ENCODE measurements at places on chromosomes 7 and 10. TPM values are rescaled to one million over a fixed set of nuclear protein-coding genes. Genes with fewer than 3 reads are reported as not detected.

Gene SNCG
- total RNA-seq = 2.4 TPM

- DNase-seq = no peak
- no peaks in the 10 kb centered on the region for H3K4me1 ChIP-seq
- no peaks in the 10 kb centered on the region for H3K27me3 ChIP-seq
- no peak overlapping the region for H3K27ac ChIP-seq
- no peak overlapping the region for H3K4me3 ChIP-seq
These were observed 104.4 kb upstream of the MACROH2A2 start for GRCh38 chr10:69948261-69948660.

Gene TBXAS1
- 0.72 TPM for total RNA-seq

DNA sequence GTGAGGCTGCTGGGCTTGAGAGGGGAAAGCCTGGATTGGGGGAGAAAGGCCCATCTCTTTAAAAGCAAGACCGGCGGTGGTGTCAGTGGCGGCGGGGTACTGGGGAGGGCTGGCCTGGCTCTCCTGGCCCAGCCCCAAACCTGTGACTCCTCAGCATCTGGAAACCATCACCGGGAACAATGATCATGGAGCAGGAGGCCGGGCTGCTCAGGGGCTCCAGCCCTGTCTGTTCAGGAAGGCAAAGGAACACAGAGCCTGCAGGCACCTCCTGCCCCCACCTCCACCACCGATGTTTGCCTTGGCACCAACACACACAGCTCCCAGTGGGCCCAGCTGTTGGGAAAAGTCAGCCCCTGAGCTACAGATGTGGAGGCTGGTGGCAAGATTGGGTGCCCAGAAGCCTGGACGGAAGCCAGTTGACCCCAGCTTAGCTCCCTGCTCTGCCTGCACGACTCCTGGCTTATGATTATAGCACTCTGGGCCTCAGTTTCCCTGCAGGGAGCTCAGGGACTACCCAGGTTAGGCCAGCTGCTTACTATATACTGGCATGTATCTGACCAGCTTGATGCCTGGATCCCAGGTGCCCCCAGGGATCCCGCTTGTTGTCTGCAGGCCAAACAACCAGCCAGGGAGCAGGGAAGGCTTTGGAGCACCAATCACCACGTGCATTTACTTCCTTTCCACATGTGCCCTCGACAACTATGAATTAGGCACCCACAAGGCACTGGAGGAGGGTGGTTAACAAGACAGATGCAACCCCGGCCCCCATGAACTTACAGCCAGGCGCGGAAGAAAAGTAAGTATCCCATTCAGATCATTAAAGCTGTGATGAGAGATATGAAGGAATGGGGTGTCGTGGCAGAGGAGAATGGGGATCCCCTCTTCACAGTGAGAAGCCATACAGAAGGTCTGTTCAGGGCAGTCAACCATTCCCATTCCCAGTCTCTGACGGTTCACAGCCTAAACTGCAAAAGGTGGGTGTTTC, 37.3 kb downstream of the ZCCHC24 start:
- peak; percentile 95 for DNase-seq
- H3K4me3 ChIP-seq = no peak overlapping the region

Gene CYP26C1
- total RNA-seq = under 0.01 TPM

Gene CDK1
- total RNA-seq = 5.8 TPM

DNA sequence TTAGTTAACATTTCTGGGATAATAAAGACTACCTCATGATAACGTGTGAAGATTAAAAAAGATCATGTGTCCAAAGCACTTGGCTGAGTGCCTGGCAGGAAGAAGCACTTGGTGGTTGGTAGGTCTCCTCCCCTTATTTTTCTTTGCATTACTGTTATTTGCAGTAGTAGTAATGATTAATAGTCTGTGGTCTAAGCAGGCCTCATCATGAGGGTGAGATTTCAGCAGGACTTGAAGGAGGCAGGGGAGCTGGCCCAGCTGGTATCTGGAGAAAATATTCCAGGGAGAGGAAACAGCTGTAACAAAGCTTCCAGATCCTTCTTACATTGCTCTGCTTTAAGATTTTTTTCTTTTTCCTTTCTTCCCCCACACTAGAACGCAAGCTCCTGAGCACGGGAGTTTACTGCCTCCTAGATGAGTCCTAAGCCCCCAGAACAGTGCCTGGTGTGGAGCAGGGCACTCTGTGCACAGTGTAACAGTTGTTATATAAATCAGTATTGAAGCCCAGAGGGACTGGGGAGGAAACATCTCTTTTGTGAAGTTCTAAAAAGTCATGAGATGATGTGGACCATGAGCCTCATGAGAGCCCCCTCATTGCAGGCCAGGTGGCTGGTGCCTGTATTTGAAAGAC, 31.1 kb upstream of the RHEB start:
- H3K4me1 ChIP-seq = no peaks in the 10 kb centered on the region
- DNase-seq = no peak
- peaks cover 27% of the 10 kb centered on the region for H3K27me3 ChIP-seq
- H3K4me3 ChIP-seq = no peak overlapping the region
- H3K36me3 ChIP-seq = no peaks in the 10 kb centered on the region

Gene CYP3A4
- total RNA-seq = not detected

- no peak for DNase-seq
- H3K27me3 ChIP-seq = peaks cover 11% of the 10 kb centered on the region
- H3K4me1 ChIP-seq = peaks cover 6% of the 10 kb centered on the region
- no peak overlapping the region for H3K4me3 ChIP-seq
These were observed 24.3 kb upstream of the OPN4 start for GRCh38 chr10:86630079-86630478.

All from osteoblast (primary cell).